ENCODE measurements at places on chromosomes 1 and 21.

- DNase-seq: no peak
Measured at GRCh38 chr1:117268535-117269455, 58.1 kb upstream of the VTCN1 start.

- DNase-seq: no peak
Measured at GRCh38 chr1:237204841-237205240, 162.9 kb downstream of the RYR2 start.

- no peak for DNase-seq
Measured at GRCh38 chr1:207440626-207441025, 13.5 kb upstream of the CR2 start.

DNA sequence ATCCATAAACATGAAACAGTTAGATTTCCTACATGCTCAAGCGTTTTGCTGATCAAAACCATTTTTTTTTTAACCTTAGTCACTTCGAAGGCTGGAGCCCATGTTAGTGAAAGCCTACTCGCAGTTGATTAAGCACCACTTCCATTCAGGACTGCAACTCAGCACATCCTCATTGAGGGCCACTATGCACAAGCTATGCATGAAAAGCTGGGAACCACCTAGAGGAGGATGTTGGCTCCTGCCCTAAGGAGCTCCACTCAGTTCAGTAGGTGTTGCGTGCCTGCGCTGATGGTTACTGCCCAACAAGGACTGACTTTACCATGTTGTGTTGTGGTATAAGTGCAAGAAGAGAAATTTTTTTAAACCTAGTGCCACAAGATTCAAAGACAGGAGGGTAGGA, 181.4 kb upstream of the L1TD1 start:
- DNase-seq: no peak

GRCh38 chr1:229452956-229453801, 19.3 kb upstream of the ACTA1 start:
- DNase-seq: no peak

DNA sequence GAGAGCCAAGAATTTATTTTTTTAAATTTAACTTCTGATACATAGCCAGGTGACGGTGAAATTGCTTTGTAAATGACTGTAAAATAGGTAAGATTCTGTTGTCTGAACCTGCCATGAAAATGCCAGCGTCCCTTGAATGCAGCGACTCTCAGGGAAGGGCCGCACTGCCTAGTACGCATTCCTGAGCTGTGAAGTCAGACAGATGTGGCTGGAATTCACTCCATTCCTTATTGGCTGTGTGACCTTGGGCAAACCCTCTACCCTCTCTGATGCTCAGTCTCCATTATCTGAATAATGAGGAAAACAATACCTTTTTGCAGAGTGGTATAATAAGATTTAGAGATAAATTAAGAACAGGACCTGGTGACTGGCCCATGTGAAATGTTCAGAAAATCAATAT, 167.1 kb upstream of the DAB1 start:
- no peak for DNase-seq

- no peak for DNase-seq
Measured at GRCh38 chr1:5514527-5515183, 477.6 kb downstream of the NPHP4 start.

DNA sequence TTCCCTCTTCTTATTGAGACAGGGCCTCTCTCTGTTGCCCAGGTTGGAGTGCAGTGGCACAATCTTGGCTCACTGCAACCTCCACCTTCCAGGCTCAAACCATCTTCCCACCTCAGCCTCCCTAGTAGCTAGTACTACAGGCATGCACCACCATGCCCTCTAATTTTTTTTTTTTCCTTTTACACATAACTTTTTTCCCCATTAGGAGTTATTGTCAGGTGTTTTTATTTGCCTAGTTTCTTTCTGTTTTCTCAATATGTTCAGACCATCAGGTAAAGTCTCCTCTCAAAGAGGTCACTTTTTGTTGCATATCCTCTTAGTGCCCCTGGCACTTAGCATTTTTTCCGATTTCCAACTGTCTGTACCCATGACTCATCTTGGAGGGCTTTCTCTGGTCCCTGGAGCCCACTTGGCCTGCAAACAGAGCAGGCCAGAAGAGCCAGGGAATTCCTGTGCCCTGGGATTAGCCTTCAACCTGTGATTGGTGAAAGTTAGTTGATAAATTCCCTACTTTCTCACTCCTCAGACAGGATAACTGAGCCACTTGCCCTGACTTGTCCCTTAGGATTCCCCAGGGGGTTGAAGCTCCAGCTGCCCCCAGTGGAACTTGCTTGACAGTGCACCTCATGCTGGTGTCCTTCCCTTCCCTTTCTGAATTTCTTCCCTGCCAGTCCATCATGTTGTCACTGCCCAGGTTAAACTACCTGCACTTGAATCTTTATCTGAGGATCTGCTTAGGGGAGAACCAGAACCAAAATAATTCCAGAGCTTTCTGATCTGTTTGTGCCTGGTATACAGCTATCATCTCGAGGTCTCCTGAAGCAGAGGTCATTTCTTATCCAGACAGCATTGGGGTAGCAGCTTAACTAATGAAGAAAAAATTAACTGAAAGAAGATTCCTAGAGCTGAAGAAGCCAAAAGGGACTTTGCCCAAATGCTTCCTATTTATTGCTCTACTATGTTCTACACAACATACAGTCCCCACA, 2.4 kb downstream of the NTPCR start:
- DNase-seq: peak; percentile 30

GRCh38 chr1:192729500-192729899, 79.3 kb upstream of the RGS2 start:
- DNase-seq: no peak

DNA sequence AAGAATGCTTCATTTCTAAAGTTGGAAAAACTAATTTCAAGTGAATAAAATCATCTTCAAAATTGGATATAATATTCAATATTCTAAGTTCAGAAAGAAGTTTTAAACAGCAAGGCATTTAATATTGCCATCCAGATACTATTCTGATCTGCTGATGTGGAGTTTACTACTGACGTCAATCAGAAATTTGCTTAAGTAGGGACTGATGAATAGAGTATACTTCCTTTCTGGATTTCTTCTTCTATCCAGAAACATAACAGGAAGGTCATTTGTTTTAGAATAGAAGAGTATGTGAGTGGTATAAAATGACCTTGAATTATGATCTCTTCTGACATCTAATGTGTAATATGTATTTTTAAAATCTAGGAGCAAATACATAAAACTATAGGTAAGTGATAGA, 308.1 kb upstream of the ADGRL2 start:
- DNase-seq: no peak

- no peak for DNase-seq
Measured at GRCh38 chr1:48563021-48563420, 91.0 kb upstream of the SPATA6 start.

DNA sequence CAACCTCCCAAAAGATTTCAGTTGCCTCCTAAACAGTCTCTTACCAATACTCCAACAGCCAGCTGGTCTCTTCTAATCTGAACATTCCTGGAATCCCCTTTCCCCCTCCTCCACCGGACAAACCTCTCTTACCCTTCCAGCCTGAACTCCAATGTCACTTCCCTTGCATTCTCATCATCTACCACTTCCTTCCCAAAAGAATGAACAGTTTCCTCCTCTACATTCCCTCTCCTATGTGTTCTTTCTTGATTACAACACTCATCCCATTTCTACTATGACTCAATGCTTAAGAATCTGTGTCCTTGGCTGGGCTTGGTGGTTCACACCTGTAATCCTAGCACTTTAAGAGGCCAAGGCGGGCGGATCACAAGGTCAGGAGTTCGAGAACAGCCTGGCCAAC, 417.1 kb downstream of the SETD4 start:
- DNase-seq: no peak

DNA sequence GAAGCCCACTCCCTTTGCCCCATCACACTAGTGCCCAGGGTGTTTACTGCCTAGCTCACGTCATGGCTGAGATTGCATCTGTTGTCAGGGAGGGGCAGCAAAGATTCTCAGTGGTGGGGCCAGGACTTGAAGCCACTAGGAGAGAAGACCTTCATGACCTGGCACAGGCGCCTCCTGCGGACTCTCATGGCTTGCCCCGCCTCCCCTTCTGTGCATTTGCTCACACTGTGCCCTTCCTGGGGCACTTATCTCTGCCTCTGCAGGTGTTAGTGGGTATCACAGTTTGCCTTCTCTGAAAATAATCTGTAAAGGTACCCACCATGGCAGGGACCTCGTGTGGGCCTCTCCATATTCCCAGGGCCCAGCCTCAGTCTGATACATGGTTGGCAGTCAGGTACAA, 20.1 kb downstream of the PTPRU start:
- DNase-seq: no peak

DNA sequence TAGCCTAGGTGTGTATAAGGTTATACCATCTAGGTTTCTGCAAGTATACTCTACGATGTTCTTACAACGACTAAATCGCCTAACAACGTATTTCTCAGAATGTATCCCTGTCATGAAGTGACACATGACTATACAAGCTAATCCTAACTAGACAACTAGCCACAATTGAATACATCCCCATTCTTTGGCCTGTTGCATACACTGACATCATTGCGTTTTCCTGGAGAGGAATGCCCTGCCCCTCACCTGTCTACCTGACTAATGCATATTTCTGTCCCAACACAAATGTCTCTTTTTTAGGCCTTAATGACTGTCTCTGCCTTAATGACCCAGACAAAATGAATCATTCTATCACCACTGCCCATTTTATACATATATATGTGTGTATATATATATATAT, 8.5 kb upstream of the NFIA start:
- DNase-seq: no peak

GRCh38 chr1:233520261-233521191, 93.4 kb upstream of the KCNK1 start:
- no peak for DNase-seq

- no peak for DNase-seq
Measured at GRCh38 chr1:117162816-117163215, 41.3 kb upstream of the TRIM45 start.
